NCI-H2107 (cell line): ENCODE measurements at places on chromosomes 7 and 10.

DNA sequence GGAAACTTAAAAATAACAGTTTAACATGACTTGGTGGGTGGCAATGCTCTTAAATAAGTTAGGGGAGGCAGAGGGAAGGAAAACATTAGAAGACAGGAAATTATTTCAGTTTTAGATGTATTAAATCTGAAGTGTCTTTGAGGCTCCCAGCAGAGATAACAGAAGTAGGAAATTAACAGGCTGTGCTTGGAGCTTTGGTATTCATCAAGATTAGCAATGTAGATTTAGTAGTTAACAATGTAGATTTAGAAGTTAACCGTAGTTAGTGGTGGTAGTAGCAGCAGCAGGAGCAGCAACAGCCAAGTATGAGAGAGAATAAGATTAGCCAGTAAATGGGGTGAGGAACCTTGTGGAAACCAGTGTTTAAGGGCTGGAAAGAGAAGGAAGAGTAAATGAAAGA is 48.7 kb upstream of the UBN2 start:
- no peak for DNase-seq

- no peak for DNase-seq
These were observed 23.4 kb downstream of the RPP38 start for GRCh38 chr10:15120523-15120922.

- no peak for DNase-seq
These were observed 1.7 kb downstream of the CDK6 start for GRCh38 chr7:92834507-92835260.

DNA sequence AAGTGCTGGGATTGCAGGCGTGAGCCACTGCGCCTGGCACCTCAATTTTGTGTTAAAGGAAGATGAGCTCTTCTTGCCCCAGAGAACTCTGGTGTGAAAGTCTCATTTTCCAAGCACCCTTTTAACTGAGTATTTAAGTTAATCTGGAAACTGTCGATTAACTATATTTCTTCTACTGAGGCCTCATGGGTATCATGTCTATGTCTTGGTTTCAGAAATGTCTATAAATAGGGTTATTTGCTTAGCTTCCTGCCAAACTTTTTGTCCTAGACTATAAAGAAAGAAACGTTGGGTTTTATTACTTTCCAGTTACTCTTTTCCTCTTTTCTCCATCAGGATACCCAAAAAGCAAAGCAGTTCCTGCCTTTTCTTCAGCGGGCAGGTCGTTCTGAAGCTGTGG is 102.4 kb downstream of the LRRC4 start:
- no peak for DNase-seq

- no peak for DNase-seq
These were observed 34.6 kb upstream of the HECW1 start for GRCh38 chr7:43077732-43078391.

- DNase-seq: no peak
These were observed 175.0 kb upstream of the PITRM1 start for GRCh38 chr10:3347413-3348182.

DNA sequence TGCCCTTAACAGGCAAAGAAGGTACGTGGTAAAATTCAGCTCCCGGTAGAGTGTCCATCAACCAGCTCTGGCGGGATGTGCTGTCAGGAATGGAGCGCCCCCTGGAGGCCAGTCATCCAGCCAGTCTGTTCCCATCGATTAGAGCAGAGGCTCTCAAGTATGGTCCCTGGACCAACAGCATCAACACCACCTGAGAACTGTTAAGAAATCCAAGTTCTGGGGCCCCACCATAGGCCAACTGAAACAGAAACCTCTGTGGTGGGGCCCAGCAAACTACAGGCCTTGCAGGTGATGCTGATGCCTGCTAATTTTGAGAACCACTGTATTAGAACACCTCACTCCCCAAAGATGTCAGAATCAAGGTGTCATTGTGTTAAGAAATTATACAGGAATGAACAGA is 109.2 kb downstream of the DPY19L1 start:
- DNase-seq: no peak

- no peak for DNase-seq
These were observed 6.0 kb upstream of the MUC12 start for GRCh38 chr7:100963386-100963785.

GRCh38 chr7:78284945-78285344 is 486.4 kb downstream of the PHTF2 start:
- no peak for DNase-seq

DNA sequence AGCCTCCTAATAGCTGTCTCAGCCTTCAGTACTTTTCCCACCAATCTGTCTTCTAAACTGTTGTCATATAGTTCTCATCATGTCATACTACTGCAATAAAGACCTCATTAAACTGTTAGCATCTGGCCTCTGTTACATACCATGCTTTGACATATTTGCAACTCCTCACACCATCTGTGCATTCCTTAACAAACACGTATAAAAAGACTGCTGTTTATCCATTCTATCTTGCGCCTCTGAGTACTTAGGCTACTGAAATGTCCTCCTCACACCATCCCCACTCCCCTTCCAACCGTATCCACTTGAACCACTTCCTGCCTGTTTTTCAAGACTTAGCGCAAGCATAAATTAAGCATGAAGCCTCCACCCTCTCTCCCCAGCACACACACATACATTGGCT is 41.6 kb downstream of the SLC16A9 start:
- DNase-seq: no peak

- DNase-seq: no peak
These were observed 126.6 kb upstream of the RAB11FIP2 start for GRCh38 chr10:118173296-118173695.

GRCh38 chr7:155645662-155646061 is 1.2 kb downstream of the RBM33 start:
- DNase-seq: no peak

DNA sequence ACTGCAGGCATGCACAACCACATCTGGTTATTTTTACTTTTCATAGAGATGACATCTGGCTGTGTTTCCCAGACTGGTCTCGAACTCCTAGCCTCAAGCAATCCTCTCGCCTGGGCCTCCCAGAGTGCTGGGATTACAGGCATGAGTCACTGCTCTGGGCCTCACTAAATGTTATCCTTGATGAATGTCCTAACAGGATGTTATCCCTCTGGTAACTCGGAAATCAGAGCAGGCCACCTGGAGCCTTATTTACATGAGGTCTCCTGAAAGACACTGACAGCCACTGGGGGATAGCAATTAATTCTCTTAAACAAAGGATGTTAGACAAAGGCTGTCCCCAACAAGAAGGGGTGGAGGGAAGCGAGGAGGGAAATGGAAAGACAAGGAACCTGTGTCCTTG is 4.5 kb upstream of the ZNF438 start:
- no peak for DNase-seq

DNA sequence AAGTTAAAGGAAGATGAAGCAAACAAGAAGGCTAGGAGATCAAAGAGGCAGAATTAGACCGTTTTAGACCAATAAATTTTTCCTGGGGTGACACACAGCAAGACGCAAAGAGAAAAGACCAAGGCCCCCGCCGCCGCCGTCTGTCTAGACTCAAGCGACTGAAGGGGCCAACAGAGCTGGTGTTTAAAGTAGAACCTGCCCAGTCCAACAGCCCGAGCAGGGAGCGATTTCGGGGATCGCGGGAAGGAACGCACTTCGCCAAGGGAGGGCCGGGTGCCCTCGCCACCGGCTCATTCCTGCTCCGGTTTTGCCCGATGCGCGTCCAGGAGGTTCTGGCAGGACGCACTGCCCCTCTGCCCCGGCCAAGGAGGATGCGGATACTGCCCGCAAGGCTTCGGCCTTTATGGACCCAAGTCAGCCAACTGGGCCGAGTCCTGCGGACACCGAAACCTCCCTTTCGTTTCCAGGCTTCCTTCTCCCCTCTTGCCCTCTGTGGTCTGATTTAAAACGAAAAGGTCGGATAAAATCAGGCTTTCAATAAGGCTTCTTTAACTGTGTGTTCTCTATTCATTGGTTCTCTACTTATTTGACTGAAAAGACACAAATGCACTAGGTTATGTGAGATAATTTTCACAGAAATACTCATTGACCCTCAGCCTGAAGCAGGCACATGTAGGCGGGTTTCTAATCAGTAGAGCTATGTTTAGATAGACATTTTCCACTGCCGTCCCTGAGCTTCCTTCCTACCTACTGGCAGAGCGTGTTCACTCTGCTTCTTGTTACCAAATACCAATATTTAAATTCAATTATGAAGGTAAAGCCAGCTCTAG is 2.2 kb upstream of the HOXA7 start:
- no peak for DNase-seq

DNA sequence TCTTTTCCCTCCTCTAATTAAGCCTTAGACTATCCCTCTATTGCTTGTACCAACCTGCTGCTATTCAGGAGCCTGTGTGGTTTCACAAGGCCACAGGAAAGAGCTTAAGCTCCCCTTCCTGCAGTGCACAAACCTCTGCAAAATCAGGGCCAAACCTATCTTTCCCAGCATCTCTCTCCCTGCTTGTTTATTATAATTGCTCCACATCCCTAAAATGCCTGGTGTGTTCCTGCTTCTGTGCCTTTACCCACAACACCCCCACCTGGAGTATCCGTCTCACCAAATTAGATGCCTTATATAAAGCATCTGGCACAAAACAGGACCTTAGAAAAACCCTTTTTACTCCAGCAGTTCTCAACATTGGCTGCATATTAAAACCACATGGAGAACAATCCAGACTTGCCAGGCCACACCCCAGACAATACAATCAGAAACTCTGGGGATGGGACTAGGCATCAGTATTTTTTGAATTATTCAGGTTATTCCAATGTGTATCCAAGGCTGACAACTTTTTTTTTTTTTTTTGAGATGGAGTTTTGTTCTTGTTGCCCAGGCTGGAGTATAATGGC is 16.7 kb downstream of the SEC31B start:
- no peak for DNase-seq

- no peak for DNase-seq
These were observed 31.1 kb downstream of the SCART1 start for GRCh38 chr10:133484818-133485217.

- DNase-seq: no peak
These were observed 35.7 kb downstream of the PPP1R3A start for GRCh38 chr7:113883096-113883495.

- peak; percentile 46 for DNase-seq
These were observed 229.5 kb upstream of the FZD1 start for GRCh38 chr7:91034459-91035368.

GRCh38 chr7:74311305-74311744 is 22.1 kb downstream of the CLIP2 start:
- DNase-seq: no peak

DNA sequence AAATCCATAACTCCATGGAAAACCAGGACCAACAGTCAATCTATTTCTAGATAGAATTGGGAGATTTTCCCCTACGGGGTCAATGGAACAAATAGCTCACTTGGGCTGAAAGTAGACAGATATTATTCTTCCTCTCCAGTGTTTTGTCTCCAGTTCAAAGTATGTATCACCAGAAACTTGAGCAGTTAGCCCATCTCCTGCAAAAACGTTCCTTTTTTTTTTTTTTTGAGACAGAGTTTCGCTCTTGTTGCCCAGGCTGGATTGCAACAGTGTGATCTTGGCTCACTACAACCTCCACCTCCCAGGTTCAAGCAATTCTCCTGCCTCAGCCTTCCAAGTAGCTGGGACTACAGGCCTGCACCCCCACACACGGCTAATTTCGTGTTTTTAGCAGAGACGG is 390.0 kb upstream of the AUTS2 start:
- DNase-seq: no peak

GRCh38 chr10:84599254-84599653 is 270.9 kb downstream of the CCSER2 start:
- no peak for DNase-seq

GRCh38 chr10:36888925-36889573 is 236.3 kb upstream of the ANKRD30A start:
- peak; percentile 4 for DNase-seq

DNA sequence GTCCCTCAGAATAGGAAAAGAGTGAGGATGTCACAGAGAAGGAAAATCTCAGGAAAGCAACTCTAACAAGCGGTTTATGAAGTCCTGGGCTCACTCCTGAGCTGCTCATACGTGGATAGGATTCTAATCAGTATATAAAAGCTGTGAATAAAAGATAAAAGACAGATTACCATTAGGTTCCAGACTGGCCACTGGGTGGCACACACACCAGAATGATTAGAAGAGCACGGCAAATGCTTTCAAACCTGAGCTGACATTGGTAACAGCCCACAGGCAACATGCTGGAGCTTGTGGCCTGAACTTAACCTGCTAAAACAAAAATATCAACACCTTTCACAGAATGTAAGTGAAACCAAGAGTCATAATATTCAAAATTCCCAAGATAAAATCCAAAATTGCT is 370.8 kb downstream of the GRID1 start:
- DNase-seq: peak; percentile 5
